ENCODE measurements at places on chromosomes 5 and 9.
A peak's percentile ranks its signal among the peaks of the same experiment; 100 is the strongest.

DNA sequence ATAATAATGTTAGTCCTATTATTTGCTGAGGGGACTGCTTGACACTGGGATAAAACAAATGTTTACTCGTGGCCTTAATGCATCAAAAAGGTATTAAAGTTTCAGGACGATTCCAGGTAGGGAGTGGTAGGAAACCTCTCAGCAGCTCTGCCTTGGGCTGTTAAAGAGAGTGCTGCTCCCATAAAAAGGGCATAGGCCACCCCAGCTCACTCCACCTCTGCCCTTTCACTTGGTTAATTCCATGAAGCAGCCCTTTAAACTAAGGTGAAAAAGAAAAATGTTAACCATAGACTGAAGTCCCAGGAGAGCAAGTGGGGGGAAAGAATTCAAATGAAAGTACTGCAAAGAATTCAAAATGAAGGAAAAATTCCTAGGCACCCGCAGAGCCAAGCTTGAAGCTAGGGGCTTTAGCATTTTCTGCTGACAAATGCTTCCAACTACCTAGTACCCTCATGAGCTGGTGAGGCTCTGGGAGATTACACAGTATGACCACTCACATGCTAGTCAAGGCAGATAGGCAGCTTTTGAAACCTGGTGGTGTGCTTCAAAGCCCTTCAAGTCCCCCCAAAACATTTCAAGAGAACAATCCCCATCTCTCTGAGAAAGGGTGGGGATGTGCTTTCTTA is 8.5 kb downstream of the KLF9 start:
- peak; percentile 37 for DNase-seq

- DNase-seq = no peak
These were observed 5.5 kb upstream of the NINJ1 start for GRCh38 chr9:93139365-93140182.

GRCh38 chr5:34501840-34502239 is 154.3 kb upstream of the RAI14 start:
- no peak for DNase-seq

DNA sequence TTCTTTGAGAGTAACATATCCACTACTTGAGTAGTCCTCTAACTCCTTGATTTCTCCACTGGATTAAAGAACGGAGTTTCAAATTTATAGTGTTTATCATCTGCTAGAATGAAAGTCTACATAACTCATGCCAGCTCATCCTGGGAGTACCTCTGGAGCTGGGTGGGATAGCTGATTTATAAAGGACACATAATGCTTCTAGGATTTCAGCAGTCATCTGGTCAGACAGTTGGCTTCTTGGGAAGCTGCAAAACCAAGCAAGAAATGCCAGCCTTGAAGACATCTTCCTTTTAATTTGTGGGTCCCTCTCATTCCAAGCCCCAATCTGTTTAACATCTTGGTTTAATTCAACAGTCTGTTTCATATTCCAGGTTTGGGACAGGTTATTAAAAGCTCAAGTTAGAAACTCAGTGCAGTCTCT is 3.2 kb downstream of the GALNT10 start:
- no peak for DNase-seq

DNA sequence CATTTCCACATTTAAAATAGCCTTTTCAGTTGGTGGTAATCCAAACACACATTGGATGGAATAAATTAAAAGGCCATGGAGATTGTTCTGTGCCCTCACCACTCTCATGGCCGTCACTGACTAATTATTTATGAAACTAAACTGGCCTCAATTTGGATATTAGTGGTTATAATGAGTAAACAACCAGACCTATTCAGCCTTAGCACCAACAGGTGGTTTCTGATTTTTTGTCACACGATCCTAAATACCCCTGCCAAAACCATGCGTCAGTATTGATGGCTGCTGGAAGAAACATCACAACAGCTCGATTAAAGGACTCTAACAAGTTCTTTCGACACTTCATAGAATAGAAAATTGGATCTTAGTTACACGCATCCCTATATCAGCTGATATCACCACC is 276.0 kb upstream of the DAP start:
- no peak for DNase-seq

DNA sequence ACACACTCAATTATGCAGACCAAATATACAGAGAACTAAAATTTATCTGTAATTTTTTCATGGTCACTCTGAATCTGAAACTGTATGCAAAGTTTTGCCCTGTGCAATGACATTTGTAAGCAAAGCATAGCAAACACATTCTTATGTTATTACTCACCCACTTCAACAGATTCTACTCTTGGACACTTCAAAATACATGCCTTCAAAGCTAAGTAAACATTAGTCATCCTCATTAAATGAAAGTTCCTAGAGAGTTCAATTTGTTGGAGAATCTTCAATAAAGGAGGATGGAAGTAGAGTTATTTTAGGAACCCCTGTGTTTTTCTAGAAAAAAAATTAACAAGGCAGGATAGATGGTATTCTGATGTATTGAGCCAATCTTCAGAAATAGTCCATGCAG is 639.7 kb upstream of the C9orf72 start:
- DNase-seq = no peak

- no peak for DNase-seq
These were observed 709 bp upstream of the SH3PXD2B start for GRCh38 chr5:172455087-172455381.

DNA sequence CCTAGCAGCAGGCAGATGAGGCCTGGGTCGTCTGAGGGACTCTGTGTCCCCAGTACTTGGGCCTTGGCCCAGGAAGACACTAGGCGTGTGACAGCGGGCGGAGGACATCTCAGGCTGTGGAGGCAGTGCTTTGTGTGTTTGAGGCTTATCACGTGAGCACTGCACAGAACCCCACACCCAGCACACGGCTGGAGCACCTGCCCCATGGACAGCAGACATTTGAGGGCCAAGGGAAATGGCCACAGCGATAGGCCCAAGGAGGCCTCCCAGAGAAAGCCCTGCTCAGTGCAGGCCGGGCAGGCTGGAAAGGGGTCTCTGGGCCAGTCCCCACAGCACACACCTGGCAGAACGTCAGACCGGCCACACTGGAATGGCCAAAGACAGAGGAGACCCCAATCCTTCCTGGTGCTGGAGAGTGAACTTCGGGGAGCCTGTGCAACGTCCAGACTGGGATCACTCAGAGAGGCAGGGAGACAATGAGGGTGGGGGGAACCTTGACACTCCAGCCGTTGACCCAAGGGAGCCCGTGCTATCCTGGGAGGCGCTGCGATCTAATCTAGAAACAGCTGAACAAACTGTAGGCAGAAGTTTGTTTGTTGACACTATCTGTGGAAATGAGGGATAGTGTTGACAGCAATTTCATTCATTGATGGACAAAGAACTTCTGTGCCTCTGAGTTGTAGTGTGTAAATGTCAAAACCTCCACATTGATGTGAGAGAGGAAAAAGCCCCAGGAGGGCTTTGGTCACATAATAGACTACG is 19.6 kb upstream of the FLT4 start:
- DNase-seq = no peak

- no peak for DNase-seq
These were observed 4.0 kb downstream of the DAP start for GRCh38 chr5:10757043-10757442.

GRCh38 chr5:122653087-122654017 is 121.5 kb upstream of the SNX2 start:
- DNase-seq = no peak

- DNase-seq = no peak
These were observed 46.6 kb downstream of the ATG10 start for GRCh38 chr5:82018462-82018861.

- no peak for DNase-seq
These were observed 64.1 kb upstream of the SPOCK1 start for GRCh38 chr5:137563301-137563645.

- no peak for DNase-seq
These were observed 264.9 kb downstream of the ASTN2 start for GRCh38 chr9:117149996-117150395.

GRCh38 chr5:33046091-33046490 is 335.0 kb downstream of the NPR3 start:
- DNase-seq = no peak

- peak; percentile 43 for DNase-seq
These were observed 43.2 kb downstream of the WDR36 start for GRCh38 chr5:111135363-111135762.

DNA sequence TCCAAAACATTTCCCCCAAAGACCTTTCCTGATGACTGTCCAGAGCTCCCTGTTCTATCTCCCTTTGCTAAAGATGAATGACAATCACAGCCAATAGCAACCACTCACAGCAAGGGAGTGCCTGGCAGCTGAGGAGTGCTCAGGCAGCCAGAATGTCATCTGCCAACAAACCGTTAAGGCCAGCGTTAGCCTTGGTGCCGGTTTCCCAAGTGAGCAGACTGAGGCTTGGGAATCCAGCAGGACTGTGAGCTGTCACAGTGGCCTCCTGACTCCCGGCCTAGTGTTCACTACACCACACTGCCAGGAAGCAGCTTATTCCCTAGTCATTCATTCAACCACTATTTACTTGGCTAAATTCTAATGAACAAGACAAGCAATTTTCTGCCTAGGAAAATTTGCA is 24.7 kb downstream of the STK10 start:
- DNase-seq = no peak

DNA sequence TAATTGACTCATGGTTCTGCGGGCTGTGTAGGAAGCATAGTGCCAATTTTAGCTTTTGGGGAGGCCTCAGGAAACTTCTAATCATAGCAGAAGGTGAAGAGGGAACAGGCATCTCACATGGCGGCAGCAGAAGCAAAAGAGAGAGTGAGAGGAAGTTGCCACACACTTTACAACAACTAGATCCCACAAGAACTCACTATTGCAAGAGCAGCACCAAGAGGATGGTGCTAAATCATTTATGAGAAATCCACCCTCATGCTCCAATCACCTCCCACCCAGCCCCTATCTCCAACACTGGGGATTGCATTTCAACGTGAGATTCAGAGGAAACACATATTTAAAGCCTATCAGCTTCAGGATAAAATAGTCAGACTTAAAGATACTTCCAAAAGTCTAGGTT is 36.1 kb upstream of the LPAR1 start:
- DNase-seq = no peak

Data from HAP-1 (cell line).